H7 (cell line): ENCODE measurements at places on chromosomes 3 and 15.
A peak's percentile ranks its signal among the peaks of the same experiment; 100 is the strongest.

- peak; percentile 3 for DNase-seq
These were observed 252.5 kb downstream of the ISL2 start for GRCh38 chr15:76588811-76589747.

- peak; percentile 99 for DNase-seq
These were observed at the start of gene SLC38A3 for GRCh38 chr3:50204804-50205412. SLC38A3 (plus strand) TSS chr3:50205271; CDS start chr3:50214200, 8,929 bp downstream.

- DNase-seq = no peak
These were observed 82.2 kb downstream of the CPN2 start for GRCh38 chr3:194268654-194269512.

GRCh38 chr3:176861137-176861536, 336.1 kb downstream of the TBL1XR1 start:
- DNase-seq = no peak

DNA sequence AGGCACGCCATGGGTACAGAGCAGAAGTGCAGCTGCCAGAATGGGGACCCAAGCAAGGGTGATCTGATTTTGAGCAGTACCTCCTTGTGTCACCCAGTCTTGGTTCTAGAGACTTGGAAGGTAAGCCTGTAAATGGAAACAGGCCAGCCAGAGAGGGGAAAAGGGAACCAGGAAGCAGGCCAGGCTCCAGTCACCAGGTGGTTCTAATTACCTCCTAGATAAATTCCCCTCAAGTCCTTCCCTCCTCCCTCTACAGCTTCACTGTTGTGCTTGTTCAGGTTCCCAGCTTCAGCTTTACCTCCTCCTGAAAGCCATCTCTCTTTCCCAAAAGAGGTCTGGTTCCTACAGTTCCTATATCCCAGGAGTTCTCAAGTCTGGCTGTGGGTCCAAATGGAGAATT, 58.8 kb upstream of the SLC7A14 start:
- DNase-seq = no peak

- DNase-seq = no peak
These were observed 183.7 kb upstream of the LMCD1 start for GRCh38 chr3:8317661-8318649.

GRCh38 chr15:47787875-47788274, 70.6 kb downstream of the SEMA6D start:
- DNase-seq = no peak

DNA sequence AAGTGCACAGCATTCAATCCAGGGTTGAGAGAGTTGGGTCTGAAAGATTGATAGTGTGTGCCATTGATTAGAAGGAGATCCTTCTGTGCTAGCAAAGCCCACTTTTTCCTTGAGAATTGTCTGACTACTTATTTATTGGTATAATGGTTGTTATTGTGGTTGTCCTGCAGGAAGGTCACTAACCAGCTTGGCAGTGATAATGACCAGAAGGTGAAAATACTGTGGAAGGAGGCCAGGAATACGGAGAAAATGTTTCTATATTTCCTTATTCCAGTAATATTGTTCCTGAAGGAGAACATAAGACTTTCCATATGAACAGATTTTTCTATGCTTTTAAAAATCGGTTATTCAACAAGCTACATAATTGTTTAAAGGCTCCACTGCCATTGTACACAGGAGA, 115.8 kb upstream of the CTDSPL start:
- DNase-seq = no peak

DNA sequence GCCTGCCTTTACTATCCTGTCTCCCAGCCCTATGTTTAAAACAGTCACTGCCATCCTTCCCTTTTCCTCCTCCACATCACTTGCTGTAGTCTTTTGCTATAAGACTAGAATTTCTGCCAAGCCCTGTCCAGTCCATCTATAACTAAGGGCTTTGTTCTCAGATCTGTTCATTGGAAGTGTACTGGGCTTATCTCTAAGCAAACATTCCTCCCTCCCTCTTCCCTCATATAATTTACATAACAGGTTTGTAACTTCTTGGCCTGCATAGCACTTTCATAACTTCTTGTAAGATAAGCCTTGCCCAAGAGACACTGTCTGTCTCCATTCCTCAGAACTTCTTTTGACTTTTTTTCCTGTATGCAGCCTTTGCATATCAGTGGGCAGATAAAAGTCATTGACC, 16.7 kb downstream of the TPRG1 start:
- DNase-seq = no peak

GRCh38 chr3:176896165-176896564, 301.1 kb downstream of the TBL1XR1 start:
- no peak for DNase-seq

GRCh38 chr3:22496641-22497040, 706.5 kb upstream of the UBE2E2 start:
- no peak for DNase-seq
